ENCODE measurements at places on chromosomes 12 and 14. TPM values are rescaled to one million over a fixed set of nuclear protein-coding genes. Genes with fewer than 3 reads are reported as not detected.

DNA sequence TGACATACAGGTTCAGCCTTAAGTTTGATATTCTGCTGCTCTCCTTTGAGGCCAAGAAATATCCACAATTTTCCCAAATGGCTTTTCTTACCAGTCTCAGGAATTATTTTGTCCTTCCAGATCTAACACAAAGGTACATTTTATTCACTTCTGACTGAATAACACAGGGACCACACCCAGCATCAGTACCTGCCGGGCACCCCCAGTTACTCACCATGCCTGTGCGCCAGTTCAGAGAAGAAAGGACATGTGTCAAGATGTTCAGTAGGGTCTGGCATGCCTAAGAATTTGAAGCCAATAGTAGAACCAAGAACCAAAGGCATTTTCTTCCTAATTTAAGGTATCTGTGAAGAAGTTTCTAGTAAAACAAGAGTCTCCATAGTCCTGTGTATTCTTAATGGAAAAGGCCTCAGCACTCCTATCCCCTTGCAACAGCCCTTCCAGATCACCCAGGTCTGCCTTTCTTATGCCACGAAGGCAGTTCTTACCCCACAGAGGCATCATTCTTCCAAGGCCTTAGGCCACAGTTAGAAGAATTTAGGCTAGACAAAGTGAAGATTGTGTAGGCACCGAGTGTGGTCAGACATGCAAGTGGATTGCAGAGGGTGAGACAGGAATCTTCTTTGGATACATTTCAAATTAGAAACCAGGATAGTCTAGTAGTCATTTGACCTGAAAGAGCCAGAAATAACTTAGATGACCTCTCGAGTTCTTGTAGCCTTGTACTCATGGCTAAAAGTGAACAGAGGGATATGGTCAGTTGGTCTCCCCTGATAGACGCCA is 140.1 kb upstream of the HIF1A start:
- no peak for DNase-seq

DNA sequence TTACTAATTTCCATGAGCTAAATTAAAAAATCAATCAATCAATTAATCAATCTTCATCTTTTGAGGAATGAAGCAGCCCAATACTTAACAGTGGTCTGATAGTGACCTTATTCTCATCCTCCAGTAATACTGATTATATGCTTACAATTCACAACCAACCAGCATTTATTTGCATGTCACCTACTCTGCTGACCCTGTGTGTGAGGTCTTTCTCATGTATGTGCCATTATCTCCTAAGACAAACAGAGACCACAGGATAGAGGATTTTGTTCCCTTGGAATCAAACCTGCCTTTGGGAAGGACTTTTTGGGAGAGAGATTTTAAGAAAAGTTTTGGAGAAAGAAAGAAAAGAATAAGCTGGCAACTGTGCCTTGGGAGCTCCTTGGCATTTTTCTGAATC is 197.2 kb downstream of the NRXN3 start:
- DNase-seq = no peak

- DNase-seq = no peak
These were observed 13.0 kb downstream of the ETFBKMT start for GRCh38 chr12:31672521-31672920.

DNA sequence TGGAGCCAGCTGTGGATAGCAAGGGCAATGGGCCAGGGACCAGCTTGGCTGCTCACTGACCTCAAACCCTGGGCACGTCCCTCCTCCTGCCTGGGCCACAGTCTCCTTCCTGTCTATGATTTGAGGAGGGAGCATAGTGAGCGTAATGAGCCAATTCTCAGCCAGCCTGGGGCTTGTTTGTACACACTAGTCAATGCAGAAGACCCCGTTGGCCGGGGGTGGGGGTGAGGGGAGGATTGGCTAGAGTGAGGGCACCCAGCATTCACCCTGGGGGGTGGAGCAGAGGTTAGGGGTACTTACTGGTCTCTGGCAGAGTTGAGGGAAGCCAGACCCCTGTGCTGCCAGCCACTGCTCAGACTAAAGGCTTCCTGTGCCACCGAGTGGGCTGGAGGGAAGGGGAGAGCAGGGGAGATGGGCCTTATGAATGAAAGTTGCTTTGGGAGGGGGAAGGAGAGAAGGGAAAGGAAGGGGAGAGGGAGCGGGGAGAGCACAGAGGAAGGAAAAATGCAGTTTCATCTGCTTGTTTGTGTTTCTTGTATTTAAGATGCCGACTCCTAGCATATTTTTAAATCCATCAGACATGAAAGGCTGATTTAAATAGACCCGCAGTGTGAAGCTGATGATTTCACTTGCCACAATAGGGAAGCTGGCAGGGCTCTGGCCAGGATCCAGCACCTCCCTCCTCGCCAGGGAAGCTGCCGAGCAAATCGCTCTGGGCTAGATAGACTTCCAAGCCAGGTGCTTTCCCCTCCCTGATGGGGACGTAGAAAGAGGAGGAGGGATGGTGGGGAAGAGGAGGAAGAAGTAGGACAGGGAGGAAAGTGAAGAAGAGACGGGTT is 114.0 kb downstream of the PRMT8 start:
- no peak for DNase-seq

GRCh38 chr12:14185427-14186192 is 179.9 kb upstream of the ATF7IP start:
- peak; percentile 69 for DNase-seq

DNA sequence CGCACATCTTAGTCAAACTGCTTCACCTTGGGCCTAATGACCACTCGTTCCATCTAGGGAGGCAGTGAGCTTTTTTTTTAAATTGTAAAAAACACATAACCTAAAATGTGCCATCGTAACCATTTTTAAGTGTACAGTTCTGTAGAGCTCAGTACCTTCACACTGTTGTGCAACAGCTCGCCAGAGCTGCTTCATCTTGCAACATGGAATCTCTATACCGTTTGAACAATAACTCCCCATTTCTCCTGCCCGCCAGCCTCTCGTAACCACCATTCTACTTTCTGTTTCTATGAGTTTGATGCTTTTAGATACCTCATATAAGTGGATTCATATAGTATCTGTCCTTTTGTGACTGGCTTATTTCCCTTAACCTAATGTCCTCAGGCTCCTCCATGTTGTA is 196.2 kb downstream of the CHST11 start:
- no peak for DNase-seq

GRCh38 chr14:42736408-42736807 is 1129.7 kb downstream of the LRFN5 start:
- DNase-seq = no peak

GRCh38 chr12:111664499-111664898 is 21.3 kb downstream of the BRAP start:
- no peak for DNase-seq

DNA sequence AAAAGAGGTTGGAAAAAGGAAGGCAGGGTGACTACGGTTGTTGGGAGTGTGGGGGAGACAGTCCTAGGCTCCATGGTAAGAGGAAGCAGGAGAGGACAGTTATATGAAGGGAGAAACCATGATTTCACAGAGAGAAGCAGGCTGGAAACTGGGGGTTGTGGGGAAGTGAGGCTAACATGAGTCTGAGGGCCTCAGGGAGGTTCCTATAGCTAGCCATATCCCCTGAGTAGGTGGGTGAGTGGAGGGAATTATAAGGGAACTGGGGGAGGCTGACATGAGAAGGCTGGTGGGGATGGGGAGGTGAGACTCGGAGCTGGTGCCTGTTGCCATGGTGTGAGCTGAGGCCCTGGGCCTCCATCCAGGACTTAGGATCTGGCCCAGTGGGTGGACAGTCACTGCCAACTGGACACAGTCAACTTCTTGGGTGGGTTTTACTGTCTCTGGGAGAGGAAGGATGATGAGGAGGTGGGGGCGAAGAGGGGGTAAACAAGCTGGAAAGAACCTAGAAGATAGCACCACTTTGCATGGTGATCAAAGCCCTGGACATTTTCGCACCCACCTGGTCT is 1.4 kb downstream of the RNASE13 start:
- no peak for DNase-seq

DNA sequence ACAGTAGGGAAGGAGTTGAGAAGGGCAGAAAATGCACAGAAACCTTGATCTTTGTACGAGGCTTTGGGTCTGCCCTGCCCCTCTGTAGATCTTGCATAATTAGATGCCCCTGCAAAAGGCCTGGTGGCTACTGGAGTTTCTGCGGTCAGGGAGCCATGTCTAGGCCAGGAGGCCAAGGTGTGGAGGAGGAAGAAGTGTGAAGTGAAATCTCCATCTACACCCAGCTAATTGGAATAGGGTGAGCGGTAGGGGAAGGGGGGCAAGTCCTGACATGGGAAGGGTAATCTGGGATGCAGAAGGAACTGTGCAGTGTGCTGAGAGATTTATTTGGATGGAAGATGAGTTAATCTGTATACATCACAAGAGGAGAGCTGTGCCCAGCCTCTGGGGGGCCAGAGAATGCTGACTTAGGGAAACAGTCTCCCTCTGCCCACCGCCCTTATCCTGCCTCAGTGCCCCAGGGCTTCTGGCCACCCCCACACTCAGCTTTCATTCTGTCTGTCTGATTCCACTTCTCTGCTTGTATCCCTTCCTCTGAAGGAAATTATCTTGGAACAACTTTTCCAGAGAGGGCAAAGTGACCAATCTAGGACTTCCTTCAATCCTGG is 5.4 kb downstream of the CYP27B1 start:
- no peak for DNase-seq

GRCh38 chr14:88551980-88552431 is 2.8 kb downstream of the PTPN21 start:
- no peak for DNase-seq

- DNase-seq = no peak
These were observed 686 bp downstream of the B4GALNT1 start for GRCh38 chr12:57632073-57632957.

- no peak for DNase-seq
These were observed 5.7 kb downstream of the SPIC start for GRCh38 chr12:101480849-101481248.

GRCh38 chr14:85959063-85959462 is 429.1 kb downstream of the FLRT2 start:
- no peak for DNase-seq

GRCh38 chr12:88946372-88946997 is 366.2 kb upstream of the KITLG start:
- DNase-seq = peak; percentile 10

DNA sequence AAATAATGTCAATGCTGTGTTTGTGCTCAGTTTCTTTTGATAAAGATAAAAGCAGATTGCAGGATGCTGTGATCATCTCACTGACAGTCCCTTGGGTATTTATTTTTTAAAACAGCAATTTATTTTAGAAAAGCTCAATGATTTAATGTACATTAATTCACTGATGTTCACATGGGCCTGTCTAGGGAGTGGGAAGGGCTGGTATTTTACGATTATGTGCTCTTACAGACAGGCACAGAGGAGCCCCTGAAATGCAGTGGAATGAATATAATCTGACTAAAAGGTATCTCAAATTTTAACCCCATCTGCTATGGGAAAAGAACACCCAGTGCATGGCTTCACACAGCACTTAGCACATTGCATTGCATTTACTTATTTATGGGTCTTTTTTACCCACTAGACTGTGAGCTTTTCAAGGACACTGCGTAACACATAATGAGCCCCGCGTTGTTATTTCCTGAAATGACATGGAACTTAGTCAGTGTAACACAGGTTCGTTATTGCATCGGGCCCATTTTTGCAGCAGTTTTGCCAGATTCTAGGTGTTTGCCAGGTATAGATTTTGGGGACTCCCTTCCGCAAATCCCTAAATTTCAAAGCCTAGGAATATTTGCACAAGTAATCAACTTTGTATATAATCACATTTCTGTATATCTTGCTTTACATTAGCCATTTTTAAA is 425.3 kb upstream of the FBXO33 start:
- DNase-seq = no peak

GRCh38 chr12:21984375-21984774 is 43.1 kb upstream of the ABCC9 start:
- DNase-seq = no peak

DNA sequence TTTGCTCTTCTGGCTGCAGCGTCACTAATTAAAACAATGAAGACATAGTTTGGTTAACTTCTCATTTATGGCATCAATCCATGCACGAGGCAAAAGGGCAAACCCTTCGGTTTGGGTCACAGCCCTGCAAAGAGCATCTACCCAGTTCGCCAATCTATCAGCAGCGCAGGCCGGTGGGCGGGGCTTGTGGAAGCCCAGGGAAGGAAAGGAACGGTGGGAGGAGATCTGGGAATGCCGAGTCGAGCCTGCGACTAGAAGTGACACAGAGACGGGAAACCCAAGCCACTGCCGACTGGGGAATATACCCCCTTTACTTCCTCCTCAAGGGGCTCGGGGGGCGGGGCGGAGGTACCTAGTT is 466 bp downstream of the KICS2 start:
- peak; percentile 80 for DNase-seq

DNA sequence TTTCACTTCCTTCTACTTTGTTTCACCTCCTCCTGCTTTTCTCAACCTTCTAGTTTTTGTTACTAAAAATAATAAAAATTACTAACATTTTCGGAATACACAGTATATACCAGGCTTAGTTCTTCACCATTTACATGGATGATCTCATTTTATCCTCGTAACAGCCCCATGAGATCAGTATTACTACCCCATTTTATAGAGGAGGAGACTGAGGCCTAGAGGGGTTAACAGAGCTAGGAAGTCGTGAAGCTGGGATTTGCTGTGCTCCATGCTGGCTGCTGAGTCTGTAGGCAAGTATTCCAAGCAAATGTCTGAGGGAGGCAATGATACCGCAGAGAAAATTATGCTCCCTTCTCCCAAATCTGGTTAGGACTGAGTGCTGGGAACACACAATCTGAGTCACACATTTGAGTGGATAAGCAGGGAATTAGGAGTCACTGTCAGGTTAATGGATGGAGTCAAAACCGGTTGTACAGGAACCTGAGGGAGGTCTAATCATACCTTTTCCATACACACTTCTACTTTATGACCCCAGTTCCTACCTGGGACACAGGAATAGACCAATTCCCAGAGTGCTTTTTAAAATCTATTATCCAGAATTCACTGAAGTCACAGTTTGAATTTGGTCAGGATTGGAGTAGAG is 51.1 kb downstream of the ZFYVE26 start:
- no peak for DNase-seq

GRCh38 chr12:25566202-25566949 is 13.3 kb upstream of the LMNTD1 start:
- DNase-seq = no peak

TAOK3 gene
- polyA plus RNA-seq = 33.6 TPM

FZD10 gene
- 3.2 TPM for polyA plus RNA-seq

TMPRSS12 gene
- 0.13 TPM for polyA plus RNA-seq

RNF212B gene
- 2.3 TPM for polyA plus RNA-seq

TMEM253 gene
- polyA plus RNA-seq = 1.3 TPM

DIO3 gene
- polyA plus RNA-seq = 0.17 TPM

PTPRR gene
- 0.60 TPM for polyA plus RNA-seq

ZNF140 gene
- 49.0 TPM for polyA plus RNA-seq

PRB2 gene
- polyA plus RNA-seq = 1.5 TPM

ALG10 gene
- polyA plus RNA-seq = 13.0 TPM

HOXC13 gene
- 0.05 TPM for polyA plus RNA-seq

A2ML1 gene
- 0.78 TPM for polyA plus RNA-seq

MYH6 gene
- 0.13 TPM for polyA plus RNA-seq

GLIPR1L1 gene
- 0.43 TPM for polyA plus RNA-seq

OAS2 gene
- 9.9 TPM for polyA plus RNA-seq

GLIPR1 gene
- 19.4 TPM for polyA plus RNA-seq

C14orf132 gene
- polyA plus RNA-seq = 30.2 TPM

KRT74 gene
- polyA plus RNA-seq = not detected

All from left kidney (tissue), 8 donors.